ENCODE measurements at places on chromosomes 3 and 15.

- H3K4me3 ChIP-seq = no peak overlapping the region
- DNase-seq = no peak
- no peak overlapping the region for H3K27ac ChIP-seq
Observed at GRCh38 chr3:47365213-47366153, 15.3 kb upstream of the PTPN23 start.

GRCh38 chr15:84985158-84985557, 3.5 kb downstream of the PDE8A start:
- H3K36me3 ChIP-seq = no peaks in the 10 kb centered on the region
- no peaks in the 10 kb centered on the region for H3K4me1 ChIP-seq
- no peak overlapping the region for H3K27ac ChIP-seq
- no peak overlapping the region for H3K4me3 ChIP-seq
- peaks cover 8% of the 10 kb centered on the region for H3K27me3 ChIP-seq

DNA sequence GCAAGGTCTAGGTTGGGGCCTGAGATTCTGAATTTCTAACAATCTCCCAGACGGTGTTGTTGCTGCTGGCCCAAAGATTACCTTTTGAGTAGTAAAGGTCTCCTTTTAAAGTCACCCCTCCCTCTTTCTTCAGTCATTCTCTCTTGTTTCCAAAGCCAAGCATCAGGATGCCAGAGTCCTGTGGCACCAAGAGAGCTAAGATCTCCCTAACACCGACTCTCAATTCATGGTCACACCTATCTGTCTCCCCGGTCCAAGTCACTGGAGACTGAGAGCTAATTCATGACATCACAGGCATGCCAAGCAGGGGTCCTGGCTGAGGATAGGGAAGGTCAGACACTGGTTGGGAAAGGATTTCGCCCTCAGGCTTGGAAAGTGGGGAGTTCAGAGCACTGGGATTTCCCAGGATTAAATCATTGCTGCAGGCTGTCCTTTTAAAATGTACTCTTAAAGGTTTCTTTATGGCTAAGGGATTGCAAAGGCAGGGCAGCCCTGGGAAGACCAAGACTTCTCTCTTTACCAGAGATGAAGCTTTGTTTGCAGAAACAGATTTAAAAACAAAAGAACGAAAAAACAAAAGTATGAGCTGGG, 7.3 kb downstream of the SHOX2 start:
- H3K4me3 ChIP-seq = no peak overlapping the region
- peaks cover 53% of the 10 kb centered on the region for H3K27me3 ChIP-seq
- H3K4me1 ChIP-seq = peaks cover 10% of the 10 kb centered on the region
- no peak overlapping the region for H3K27ac ChIP-seq
- no peak for DNase-seq
- no peaks in the 10 kb centered on the region for H3K36me3 ChIP-seq

- H3K4me3 ChIP-seq = no peak overlapping the region
- H3K36me3 ChIP-seq = no peaks in the 10 kb centered on the region
- no peaks in the 10 kb centered on the region for H3K27me3 ChIP-seq
- H3K27ac ChIP-seq = no peak overlapping the region
Observed at GRCh38 chr3:124019291-124019690, 27.4 kb upstream of the ROPN1 start.

DNA sequence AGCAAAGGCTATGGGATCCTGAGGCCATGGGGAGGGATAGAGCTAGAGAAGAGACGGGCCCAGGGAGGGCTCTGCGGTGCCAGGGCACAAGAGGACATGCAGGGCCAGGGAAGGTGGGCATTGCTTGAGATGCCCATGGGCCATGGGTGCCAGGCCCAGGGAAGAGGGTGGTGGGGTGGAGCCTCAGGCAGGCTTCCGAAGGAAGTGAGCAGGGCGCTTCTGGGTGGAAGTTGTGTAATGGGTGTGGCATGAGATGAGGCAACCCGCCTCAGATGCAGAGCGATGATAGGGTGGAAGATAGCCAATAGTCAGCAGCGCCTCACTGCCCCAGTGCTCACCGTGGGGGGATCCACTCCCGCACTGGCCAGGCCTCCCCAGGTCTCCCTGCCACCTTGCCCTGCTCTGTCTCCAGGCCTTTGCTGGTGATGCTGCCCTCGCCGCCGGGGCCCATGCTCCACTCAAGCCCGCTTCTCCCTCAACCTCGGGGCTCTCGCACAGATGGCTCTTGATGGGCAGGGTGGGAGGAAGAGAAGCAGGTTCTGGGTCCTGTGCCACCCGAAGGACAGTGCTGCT, 51.4 kb downstream of the DNAJB8 start:
- peak overlapping the region; percentile 5 for H3K27ac ChIP-seq
- peak; percentile 39 for DNase-seq

- no peaks in the 10 kb centered on the region for H3K27me3 ChIP-seq
- no peak overlapping the region for H3K4me3 ChIP-seq
- no peak for DNase-seq
- no peaks in the 10 kb centered on the region for H3K4me1 ChIP-seq
Observed at GRCh38 chr15:65233696-65234095, 22.4 kb upstream of the CILP start.

GRCh38 chr15:64443747-64444621, 16.4 kb upstream of the ZNF609 start:
- no peaks in the 10 kb centered on the region for H3K4me1 ChIP-seq
- H3K4me3 ChIP-seq = no peak overlapping the region
- H3K36me3 ChIP-seq = peaks cover 9% of the 10 kb centered on the region
- H3K27me3 ChIP-seq = no peaks in the 10 kb centered on the region
- peak overlapping the region; percentile 87 for H3K27ac ChIP-seq
- peak; percentile 90 for DNase-seq

- no peaks in the 10 kb centered on the region for H3K27me3 ChIP-seq
- H3K4me3 ChIP-seq = no peak overlapping the region
- H3K36me3 ChIP-seq = no peaks in the 10 kb centered on the region
- no peak for DNase-seq
Observed at GRCh38 chr3:13391308-13391707, 28.8 kb downstream of the NUP210 start.

DNA sequence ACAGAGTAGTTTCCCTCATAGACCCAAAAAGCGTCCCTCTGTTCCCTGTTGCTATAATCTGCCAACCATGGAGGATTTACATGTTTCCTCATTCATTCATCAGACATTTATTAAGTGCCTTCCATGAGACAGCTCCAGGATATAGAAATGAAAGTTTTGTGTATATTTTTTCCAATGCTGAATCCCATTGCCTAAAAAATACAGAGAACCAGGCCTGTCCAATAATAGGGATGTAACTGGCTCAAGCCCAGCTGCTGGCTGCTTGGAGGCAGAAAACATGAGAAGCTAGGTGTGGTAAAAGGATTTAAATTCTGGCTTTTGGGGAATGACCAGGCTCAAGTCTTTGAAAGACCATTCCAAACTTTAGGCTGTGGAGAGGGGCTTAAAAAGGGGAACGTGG, 41.5 kb downstream of the RARB start:
- peaks cover 8% of the 10 kb centered on the region for H3K4me1 ChIP-seq
- H3K36me3 ChIP-seq = no peaks in the 10 kb centered on the region
- no peak overlapping the region for H3K4me3 ChIP-seq
- no peak for DNase-seq
- no peaks in the 10 kb centered on the region for H3K27me3 ChIP-seq
- peak overlapping the region; percentile 19 for H3K27ac ChIP-seq

GRCh38 chr3:57726397-57726796, 29.7 kb upstream of the SLMAP start:
- no peak for DNase-seq
- H3K4me1 ChIP-seq = peaks cover 4% of the 10 kb centered on the region
- no peaks in the 10 kb centered on the region for H3K36me3 ChIP-seq
- H3K27me3 ChIP-seq = no peaks in the 10 kb centered on the region
- H3K27ac ChIP-seq = no peak overlapping the region
- no peak overlapping the region for H3K4me3 ChIP-seq

GRCh38 chr3:132318451-132318850, 1.2 kb downstream of the ACP3 start:
- no peak for DNase-seq
- H3K36me3 ChIP-seq = no peaks in the 10 kb centered on the region
- H3K4me3 ChIP-seq = no peak overlapping the region
- no peak overlapping the region for H3K27ac ChIP-seq
- peaks cover 3% of the 10 kb centered on the region for H3K4me1 ChIP-seq

GRCh38 chr3:62586356-62586755, 213.0 kb upstream of the FEZF2 start:
- DNase-seq = no peak
- no peak overlapping the region for H3K27ac ChIP-seq
- no peaks in the 10 kb centered on the region for H3K27me3 ChIP-seq
- no peak overlapping the region for H3K4me3 ChIP-seq
- H3K36me3 ChIP-seq = no peaks in the 10 kb centered on the region

DNA sequence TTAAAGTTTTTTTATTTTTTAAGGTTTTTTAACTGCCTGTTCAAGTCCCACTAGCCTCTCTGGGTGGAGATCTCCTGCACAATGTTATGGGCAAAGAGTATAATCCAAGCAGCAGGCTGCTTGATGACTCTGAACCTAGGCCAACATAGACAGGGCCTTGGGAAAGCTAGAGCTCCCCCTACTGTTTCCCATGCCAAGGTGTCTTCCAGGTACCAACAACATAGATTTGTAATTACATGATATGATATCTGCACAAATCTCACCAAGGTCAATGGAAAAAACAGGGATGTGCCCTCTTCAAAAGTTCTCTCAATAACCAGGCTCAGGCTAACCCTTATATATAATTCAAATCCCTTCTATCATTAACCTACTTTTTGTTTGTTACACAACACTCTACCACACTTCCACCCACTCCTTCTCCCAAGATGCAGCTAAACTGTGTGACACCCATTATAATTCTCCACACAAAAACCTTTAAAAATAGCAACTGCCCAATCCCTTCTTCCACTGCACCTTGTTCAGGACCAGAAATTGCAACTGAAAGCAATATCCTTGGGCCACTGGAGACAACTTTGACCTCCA, 43.8 kb downstream of the RBM15B start:
- H3K4me3 ChIP-seq = no peak overlapping the region
- DNase-seq = peak; percentile 12
- H3K36me3 ChIP-seq = peaks cover 10% of the 10 kb centered on the region
- no peak overlapping the region for H3K27ac ChIP-seq
- no peaks in the 10 kb centered on the region for H3K4me1 ChIP-seq

DNA sequence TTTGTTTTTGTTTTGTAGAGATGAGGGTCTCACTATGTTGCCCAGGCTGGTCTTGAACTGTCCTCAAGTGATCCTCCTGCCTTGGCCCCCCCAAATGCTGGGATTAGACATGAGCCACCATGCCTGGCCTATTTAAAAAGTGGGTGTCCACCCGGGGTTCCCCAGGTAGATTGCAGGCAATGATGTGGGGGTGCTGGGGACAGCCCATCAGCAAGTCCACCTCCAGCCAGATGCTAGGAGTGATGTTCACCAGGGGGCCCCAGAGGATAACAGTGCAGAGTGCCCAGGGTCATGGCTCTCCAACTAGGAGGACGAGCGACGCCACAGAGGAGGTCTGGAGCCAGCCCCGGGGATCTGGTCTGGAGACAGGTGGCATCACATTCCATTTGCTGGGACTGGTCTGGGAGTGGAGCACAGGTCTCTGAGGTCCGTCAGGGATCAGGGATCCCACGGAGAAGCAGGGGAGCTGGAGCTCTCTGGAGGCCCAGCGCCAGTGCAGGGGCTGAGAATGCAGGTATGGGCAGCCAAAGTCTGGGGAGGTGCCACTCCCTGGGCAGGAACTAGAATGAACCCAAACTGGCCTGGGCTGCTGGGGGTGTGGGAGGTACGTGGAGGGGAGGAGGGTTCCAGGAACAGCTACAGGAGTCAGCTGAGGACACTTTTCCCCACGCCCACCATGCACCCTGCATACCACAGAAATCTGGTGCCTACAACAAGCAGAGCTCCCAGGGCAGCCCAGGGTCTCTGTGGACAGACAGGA, 51.2 kb upstream of the PCSK6 start:
- H3K27me3 ChIP-seq = no peaks in the 10 kb centered on the region
- no peak overlapping the region for H3K4me3 ChIP-seq
- peaks cover 6% of the 10 kb centered on the region for H3K4me1 ChIP-seq
- no peak for DNase-seq

- no peaks in the 10 kb centered on the region for H3K4me1 ChIP-seq
- H3K36me3 ChIP-seq = no peaks in the 10 kb centered on the region
- DNase-seq = no peak
Observed at GRCh38 chr3:192482809-192483208, 244.5 kb downstream of the FGF12 start.

DNA sequence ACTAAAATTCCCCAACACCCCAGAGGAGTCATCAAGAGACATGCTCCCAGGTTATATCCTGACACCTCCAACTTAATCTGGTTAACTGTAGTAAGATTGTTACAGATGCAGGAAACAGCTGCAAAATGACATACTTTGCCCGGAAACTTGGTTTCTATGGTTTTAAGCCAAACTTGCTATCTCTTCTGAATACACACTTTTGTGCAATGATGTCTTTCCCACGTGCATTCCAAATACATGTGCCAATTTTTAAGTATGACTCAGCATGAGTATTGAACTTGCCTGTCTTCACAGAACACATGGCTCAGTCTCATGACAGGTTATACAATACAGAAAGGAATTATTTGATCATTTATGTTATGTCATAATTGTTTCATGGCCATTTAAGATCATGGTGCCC, 207.0 kb upstream of the DCBLD2 start:
- H3K4me1 ChIP-seq = no peaks in the 10 kb centered on the region
- no peak overlapping the region for H3K4me3 ChIP-seq
- DNase-seq = peak; percentile 23
- H3K36me3 ChIP-seq = no peaks in the 10 kb centered on the region
- no peaks in the 10 kb centered on the region for H3K27me3 ChIP-seq

- H3K27ac ChIP-seq = no peak overlapping the region
- DNase-seq = no peak
- H3K27me3 ChIP-seq = no peaks in the 10 kb centered on the region
- H3K36me3 ChIP-seq = no peaks in the 10 kb centered on the region
- no peak overlapping the region for H3K4me3 ChIP-seq
Observed at GRCh38 chr3:193825617-193826016, 232.6 kb downstream of the OPA1 start.
